ENCODE measurements at places on chromosomes 1 and 21.

DNA sequence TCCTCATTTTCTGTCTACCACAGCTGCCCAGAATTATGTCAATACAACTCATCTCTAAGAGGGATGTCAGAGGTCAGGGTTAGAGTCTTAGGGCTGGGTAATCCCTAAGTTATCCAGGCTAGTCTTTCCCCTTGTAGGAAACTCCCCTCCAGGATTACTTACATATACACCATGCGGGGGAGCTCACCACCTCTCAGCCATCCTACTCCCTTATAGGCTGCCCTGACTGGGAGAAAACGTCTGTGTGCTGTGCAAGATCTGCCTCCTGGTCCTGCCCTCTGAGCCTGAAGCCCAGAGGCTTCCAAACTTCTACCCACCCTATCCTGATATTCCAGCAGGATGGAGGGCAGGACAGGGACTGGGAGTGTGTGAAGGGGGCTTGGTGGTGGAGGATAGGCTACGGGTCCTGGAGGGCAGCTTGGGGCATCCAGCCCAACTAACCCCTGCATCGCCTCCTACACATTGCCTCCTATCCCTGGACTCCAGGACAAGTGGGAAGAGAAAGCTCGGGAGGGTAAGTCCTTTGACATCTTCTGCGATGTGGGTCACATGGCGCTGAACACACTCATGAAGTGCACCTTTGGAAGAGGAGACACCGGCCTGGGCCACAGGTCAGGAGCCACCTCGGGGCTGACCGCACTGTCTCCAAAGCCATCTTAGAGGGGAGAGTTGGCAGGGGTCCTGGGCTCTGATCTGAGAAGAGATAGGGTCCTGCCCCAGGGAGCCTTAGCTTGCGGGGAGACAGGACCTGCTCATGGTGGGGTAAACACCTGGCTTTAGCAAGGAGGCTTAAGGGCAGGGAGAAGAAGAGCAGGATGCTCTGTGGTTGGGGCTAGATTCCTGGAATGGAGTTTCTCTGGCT is 14.4 kb downstream of the CYP4B1 start:
- no peak for DNase-seq

DNA sequence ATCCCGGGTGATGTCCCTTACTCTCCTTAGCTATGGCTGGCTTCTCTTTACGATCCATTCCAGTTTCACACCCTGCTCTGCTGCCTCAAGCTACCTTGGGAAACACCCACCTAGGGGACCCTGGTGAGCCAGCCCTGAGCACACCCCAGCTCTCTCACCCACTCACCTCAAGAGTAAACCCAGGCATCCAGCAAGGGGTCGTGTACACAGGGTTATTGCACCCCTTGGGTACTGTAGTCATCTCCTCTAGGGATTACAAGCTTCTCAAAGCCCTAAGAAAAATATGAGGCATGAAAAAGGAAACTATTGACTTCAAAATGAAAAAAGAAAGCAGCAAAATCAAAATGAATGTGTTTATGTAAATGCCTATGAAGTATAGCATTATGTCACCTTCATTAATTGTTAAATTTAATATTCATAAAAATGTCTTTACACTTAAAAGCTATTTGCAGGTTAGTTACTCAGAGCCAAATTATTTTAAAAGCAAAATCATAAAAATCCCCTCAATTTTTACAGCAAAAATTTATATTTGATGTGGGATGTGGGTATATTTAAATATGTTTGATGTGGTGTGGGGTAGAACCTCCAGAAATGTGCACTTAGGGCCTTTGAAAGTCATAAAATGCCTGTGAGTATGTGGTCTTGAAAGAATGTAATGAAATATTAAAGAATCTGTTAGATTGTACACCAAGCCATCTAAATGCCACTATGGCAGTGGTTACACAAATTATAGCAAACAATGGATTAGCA is 190.3 kb downstream of the C1orf94 start:
- no peak for DNase-seq

DNA sequence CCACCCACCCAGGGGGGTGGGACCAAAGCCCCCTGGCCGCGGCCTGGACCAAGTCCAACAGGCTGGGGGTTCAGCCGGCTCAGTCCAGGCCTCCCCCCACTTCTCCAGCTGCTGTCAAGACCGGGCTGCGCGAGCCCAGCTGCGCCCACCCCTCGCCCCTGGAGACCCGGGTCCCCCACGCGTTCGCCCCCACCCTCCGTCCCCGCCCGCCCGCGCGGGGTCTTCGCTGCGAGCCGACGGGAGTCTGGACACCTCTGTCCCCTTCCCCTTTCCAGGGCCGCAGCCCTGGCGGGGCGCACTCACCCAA is 253 bp downstream of the RAP1GAP start:
- no peak for DNase-seq

- no peak for DNase-seq
Measured at GRCh38 chr21:46397993-46398392, 60.7 kb upstream of the DIP2A start.

DNA sequence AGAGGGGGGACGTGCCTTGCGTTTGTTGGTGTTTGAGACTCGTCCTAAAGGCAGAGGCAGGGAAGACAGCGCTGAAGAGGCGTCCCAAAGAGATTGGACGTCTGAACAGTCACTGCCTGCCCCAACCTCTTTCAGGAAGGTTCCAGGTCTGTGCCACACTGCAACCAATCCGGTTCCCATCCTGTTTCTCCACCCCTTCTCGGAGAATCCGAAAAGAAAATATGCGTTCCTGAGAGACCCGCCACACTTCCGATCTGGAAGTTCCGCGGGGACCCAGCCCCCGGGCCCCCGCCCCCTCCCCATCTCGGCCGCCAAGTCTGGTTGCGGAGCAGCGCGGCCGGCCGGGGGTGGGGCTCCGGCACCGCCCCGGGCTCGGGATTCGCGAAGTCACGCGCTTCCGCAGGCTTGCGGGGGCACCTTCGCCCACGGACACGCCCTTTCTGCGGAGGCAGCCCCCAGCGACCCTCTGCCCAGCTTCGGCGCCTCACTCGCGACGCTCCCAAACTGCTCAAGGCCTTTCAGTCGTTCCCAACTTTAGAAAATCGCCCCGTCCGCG is 124.5 kb upstream of the DPYD start:
- no peak for DNase-seq
